ENCODE measurements at places on chromosomes 1 and 21. TPM values are rescaled to one million over a fixed set of nuclear protein-coding genes. Genes with fewer than 3 reads are reported as not detected.

GRCh38 chr1:107132780-107133179 is 8.1 kb upstream of the NTNG1 start:
- H3K36me3 ChIP-seq, result no peaks in the 10 kb centered on the region
- H3K4me3 ChIP-seq, result no peak overlapping the region
- peaks cover 10% of the 10 kb centered on the region for H3K4me1 ChIP-seq
- H3K27me3 ChIP-seq, result peaks cover 3% of the 10 kb centered on the region

Gene FOXD2
- 0.20 TPM for total RNA-seq

Gene RAB42
- 0.20 TPM for total RNA-seq

GRCh38 chr21:32748529-32748928 is 20.7 kb upstream of the SYNJ1 start:
- no peaks in the 10 kb centered on the region for H3K4me1 ChIP-seq
- no peaks in the 10 kb centered on the region for H3K27me3 ChIP-seq
- no peak overlapping the region for H3K27ac ChIP-seq
- H3K36me3 ChIP-seq, result peaks cover 88% of the 10 kb centered on the region

Gene SNX7
- not detected for total RNA-seq

GRCh38 chr1:238112952-238113621 is 222.4 kb upstream of the ZP4 start:
- H3K27ac ChIP-seq, result no peak overlapping the region
- H3K4me1 ChIP-seq, result no peaks in the 10 kb centered on the region
- H3K27me3 ChIP-seq, result no peaks in the 10 kb centered on the region
- no peaks in the 10 kb centered on the region for H3K36me3 ChIP-seq
- no peak overlapping the region for H3K4me3 ChIP-seq

GRCh38 chr21:45866551-45866950 is 115.0 kb upstream of the COL6A1 start:
- no peaks in the 10 kb centered on the region for H3K36me3 ChIP-seq
- no peak overlapping the region for H3K27ac ChIP-seq
- no peak for DNase-seq
- H3K4me3 ChIP-seq, result no peak overlapping the region

DNA sequence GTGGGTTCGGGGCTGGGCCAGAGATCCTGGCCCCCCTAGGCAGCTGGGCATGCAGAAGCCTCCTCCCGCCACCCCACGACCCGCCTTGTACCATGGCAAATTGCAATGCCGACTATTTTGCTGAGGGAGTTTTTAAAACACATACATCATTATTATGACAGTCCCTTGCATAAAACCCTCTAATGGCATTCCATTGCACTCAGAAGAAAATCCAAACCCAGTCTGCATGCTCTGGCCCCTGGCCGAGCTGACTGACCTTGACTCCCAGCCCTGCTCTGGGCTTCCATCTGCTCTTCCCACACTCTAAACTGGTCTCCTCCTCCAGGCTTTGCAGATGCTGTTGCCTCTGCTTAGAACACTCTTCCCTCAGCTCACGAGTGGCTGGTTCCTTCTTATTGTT is 28.0 kb downstream of the PADI2 start:
- no peaks in the 10 kb centered on the region for H3K36me3 ChIP-seq
- no peak overlapping the region for H3K27ac ChIP-seq
- DNase-seq, result no peak
- no peak overlapping the region for H3K4me3 ChIP-seq
- peaks cover 11% of the 10 kb centered on the region for H3K27me3 ChIP-seq

GRCh38 chr1:11823366-11824137 is 17.6 kb downstream of the CLCN6 start:
- no peak for DNase-seq
- H3K27me3 ChIP-seq, result no peaks in the 10 kb centered on the region
- H3K27ac ChIP-seq, result no peak overlapping the region
- H3K36me3 ChIP-seq, result peaks cover 95% of the 10 kb centered on the region
- H3K4me1 ChIP-seq, result no peaks in the 10 kb centered on the region

- no peak overlapping the region for H3K4me3 ChIP-seq
- peaks cover 4% of the 10 kb centered on the region for H3K4me1 ChIP-seq
- DNase-seq, result peak; percentile 62
Measured at GRCh38 chr1:210407207-210407886, 78.6 kb downstream of the HHAT start.

GRCh38 chr1:19040010-19040680 is 83.7 kb upstream of the IFFO2 start:
- H3K27ac ChIP-seq, result no peak overlapping the region
- DNase-seq, result no peak
- no peak overlapping the region for H3K4me3 ChIP-seq
- no peaks in the 10 kb centered on the region for H3K36me3 ChIP-seq
- peaks cover 29% of the 10 kb centered on the region for H3K27me3 ChIP-seq

Gene HES5
- total RNA-seq, result not detected

Gene SPTA1
- total RNA-seq, result not detected

DNA sequence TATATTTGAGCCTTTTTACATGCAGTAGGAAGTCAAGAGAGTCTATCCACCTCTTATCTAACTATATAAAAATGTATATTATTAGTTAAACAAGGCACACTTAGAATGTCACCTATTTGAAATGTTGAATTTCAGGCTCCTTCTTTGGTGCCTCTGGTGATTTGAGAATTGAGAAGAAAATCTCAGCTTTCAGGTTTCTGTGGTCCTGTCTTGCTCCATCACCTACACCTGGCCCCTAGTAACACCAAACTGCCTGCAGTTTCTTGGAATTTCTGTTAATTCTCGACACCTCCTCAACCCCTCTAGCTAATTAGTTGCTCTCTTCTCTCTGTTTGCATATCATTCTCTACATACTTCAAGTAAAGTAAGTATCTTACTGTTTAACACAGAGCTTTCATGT is 54.9 kb upstream of the WNT2B start:
- no peaks in the 10 kb centered on the region for H3K4me1 ChIP-seq
- H3K27ac ChIP-seq, result no peak overlapping the region
- peaks cover 7% of the 10 kb centered on the region for H3K27me3 ChIP-seq
- no peak overlapping the region for H3K4me3 ChIP-seq
- H3K36me3 ChIP-seq, result peaks cover 15% of the 10 kb centered on the region

DNA sequence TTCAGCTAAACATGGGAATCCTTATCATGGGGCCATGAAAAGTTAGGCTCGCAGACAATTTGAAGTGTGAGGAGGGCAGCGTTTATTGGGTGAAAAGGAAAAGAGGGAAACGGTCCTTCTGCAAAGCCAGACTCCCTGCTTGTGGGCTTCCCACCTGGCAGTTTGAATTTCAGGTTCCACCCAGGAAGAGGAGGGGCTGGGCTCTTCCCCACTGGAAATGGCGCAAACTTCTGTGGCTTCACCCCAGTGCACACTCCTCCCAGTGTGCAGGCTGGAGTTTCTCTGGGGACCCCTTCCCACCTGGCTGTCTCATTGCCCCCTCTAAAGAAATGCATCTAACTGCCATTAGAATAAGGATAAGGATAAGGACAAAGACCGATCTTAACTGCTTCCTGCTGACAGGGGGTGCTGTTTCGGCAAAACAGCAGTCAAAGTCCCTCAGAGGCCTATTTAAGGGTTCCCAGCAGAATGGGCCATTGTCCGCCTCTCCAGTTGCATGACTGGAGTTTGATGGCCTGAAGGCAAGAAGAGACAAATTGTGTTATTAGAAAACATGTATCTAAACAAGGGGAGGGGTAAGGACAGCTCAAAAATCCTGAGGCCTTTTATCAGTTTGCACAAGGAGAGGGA is 20.4 kb downstream of the AIM2 start:
- H3K27me3 ChIP-seq, result no peaks in the 10 kb centered on the region
- H3K27ac ChIP-seq, result peak overlapping the region; percentile 84
- DNase-seq, result no peak
- H3K4me3 ChIP-seq, result no peak overlapping the region
- peaks cover 89% of the 10 kb centered on the region for H3K4me1 ChIP-seq

GRCh38 chr1:236039740-236040685 is 24.9 kb downstream of the NID1 start:
- DNase-seq, result no peak
- H3K36me3 ChIP-seq, result no peaks in the 10 kb centered on the region
- no peaks in the 10 kb centered on the region for H3K4me1 ChIP-seq

GRCh38 chr1:59043796-59044195 is 253.1 kb upstream of the FGGY start:
- H3K27me3 ChIP-seq, result no peaks in the 10 kb centered on the region
- DNase-seq, result no peak
- no peak overlapping the region for H3K4me3 ChIP-seq
- H3K36me3 ChIP-seq, result no peaks in the 10 kb centered on the region

DNA sequence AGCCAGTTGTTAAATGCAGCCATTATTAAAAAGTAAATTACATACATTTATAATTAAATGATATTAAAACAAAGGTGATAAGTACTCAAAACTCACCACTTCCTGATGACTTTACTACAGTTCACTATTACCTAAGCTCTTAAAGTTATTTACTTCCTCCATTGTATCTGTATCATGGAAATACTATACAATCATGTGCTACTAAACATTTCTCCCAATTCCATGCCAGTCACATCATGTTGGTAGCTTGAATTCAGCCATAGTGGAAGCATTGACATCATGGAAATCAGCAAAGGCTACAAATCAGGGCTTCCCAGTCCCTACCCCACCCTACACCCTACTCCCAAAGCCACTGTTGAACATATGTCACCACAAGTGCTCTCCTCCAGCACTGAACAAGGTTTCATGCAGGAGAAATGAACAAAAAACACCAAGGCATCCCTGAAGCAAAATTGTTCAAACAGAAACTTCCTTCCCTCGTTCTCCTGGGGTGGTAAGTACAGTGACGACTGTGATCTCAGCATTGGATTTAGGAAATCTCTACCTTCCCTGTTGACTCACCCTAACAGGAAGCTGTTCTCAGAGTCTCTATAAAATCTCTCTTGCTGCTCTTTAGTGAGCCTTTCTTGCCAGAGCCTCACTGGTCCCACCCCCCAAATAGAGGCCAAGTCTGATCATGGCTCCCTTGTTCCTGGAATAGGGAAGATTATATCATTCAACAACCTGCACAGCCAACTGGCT is 12.7 kb downstream of the VSIG8 start:
- H3K36me3 ChIP-seq, result no peaks in the 10 kb centered on the region
- H3K27me3 ChIP-seq, result peaks cover 18% of the 10 kb centered on the region
- peaks cover 8% of the 10 kb centered on the region for H3K4me1 ChIP-seq
- H3K27ac ChIP-seq, result no peak overlapping the region
- no peak overlapping the region for H3K4me3 ChIP-seq
- no peak for DNase-seq

Gene CLCA4
- total RNA-seq, result not detected

DNA sequence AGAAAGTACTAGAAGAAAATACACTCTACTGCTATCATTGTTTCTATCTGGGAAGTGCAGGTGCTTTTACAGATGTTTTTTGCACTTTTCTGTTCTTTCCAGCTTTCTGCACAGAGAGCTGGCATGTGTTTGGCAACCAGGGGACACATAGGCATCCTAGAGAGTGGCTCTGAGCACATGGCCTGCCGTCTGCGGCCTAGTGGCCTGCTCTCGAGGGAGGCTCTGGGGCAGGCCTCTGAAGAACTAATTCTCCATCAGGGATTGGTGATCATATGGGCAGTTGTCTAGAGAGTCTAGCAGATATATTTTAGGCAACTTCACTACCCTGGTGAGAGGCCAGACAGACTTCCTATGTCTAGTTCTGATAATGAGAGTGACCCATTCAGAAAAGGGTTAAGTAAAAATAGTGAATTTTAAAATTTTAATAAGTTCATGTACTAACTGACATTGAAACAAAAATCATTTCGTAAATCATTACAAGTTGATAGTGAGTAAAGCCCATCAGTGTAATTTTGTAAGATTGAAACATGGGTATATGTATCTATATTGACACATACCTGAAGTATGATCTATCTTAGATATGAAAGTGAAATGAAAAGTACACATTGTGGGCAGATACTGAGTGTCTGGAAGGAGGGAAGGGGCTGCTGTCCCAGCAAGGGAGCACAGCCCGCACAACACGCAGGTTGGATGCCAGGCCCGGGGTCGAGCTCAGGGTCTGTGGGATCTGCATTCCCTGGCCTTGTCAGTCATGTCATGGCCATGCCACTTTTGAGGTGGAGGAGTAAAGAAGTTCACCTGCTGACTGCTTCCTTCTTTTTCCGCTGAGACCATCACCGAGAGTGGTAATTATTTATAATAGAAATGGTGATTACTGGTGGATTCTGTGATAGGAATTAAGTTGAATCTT is 79.8 kb downstream of the PCBP3 start:
- peaks cover 7% of the 10 kb centered on the region for H3K27me3 ChIP-seq
- no peak overlapping the region for H3K4me3 ChIP-seq
- DNase-seq, result no peak
- no peak overlapping the region for H3K27ac ChIP-seq
- no peaks in the 10 kb centered on the region for H3K4me1 ChIP-seq

- H3K27ac ChIP-seq, result no peak overlapping the region
- H3K27me3 ChIP-seq, result peaks cover 4% of the 10 kb centered on the region
- H3K4me1 ChIP-seq, result peaks cover 17% of the 10 kb centered on the region
Measured at GRCh38 chr1:52928015-52928404, 934 bp downstream of the SCP2 start.

GRCh38 chr1:109944541-109944940 is 33.9 kb downstream of the CSF1 start:
- no peak overlapping the region for H3K27ac ChIP-seq
- peaks cover 10% of the 10 kb centered on the region for H3K27me3 ChIP-seq
- no peaks in the 10 kb centered on the region for H3K36me3 ChIP-seq

Gene SLC6A9
- 10.3 TPM for total RNA-seq

GRCh38 chr1:118978914-118979701 is 9.0 kb downstream of the TBX15 start:
- H3K4me1 ChIP-seq, result peaks cover 10% of the 10 kb centered on the region
- peaks cover 65% of the 10 kb centered on the region for H3K27me3 ChIP-seq
- no peak overlapping the region for H3K27ac ChIP-seq
- DNase-seq, result no peak
- peak overlapping the region; percentile 60 for H3K4me3 ChIP-seq

Gene ASPM
- total RNA-seq, result 0.46 TPM

GRCh38 chr1:184622136-184622823 is 132.4 kb downstream of the EDEM3 start:
- no peak overlapping the region for H3K27ac ChIP-seq
- H3K4me1 ChIP-seq, result no peaks in the 10 kb centered on the region
- no peaks in the 10 kb centered on the region for H3K27me3 ChIP-seq
- no peak for DNase-seq
- no peak overlapping the region for H3K4me3 ChIP-seq
- H3K36me3 ChIP-seq, result no peaks in the 10 kb centered on the region

GRCh38 chr1:30893776-30894507 is 14.6 kb downstream of the SDC3 start:
- H3K4me3 ChIP-seq, result no peak overlapping the region
- peaks cover 31% of the 10 kb centered on the region for H3K27me3 ChIP-seq
- no peak for DNase-seq

DNA sequence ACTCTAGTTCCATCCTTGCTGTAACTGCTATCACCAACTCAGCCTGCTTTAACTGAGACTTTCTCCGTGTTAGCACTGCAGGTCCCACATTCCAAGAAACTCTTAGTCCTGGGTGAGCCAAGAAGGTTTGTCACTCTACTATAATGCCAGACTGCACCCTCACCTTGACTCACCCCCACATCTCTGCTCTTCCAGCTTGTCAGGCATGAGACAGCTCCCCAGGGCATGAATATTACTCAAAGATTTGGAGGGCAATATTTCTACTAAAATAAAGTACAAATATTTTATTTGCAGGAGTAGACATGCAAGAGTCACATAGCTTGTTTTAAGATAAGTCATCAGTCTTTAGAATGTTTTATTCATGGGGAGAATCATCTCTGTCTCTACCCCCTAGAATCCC is 110.2 kb downstream of the MATN1 start:
- no peak for DNase-seq
- H3K27me3 ChIP-seq, result peaks cover 32% of the 10 kb centered on the region
- H3K36me3 ChIP-seq, result no peaks in the 10 kb centered on the region
- no peak overlapping the region for H3K4me3 ChIP-seq
- no peak overlapping the region for H3K27ac ChIP-seq

All from activated B cell treated with CpG ODN at 0.5 μM for 24 hours (primary cell).